Right renal cortex interstitium (tissue), 3 donors: ENCODE measurements at places on chromosomes 3 and 15. TPM values are rescaled to one million over a fixed set of nuclear protein-coding genes. Genes with fewer than 3 reads are reported as not detected.

The KLHL6 gene
- 1.2 TPM for polyA plus RNA-seq

DNA sequence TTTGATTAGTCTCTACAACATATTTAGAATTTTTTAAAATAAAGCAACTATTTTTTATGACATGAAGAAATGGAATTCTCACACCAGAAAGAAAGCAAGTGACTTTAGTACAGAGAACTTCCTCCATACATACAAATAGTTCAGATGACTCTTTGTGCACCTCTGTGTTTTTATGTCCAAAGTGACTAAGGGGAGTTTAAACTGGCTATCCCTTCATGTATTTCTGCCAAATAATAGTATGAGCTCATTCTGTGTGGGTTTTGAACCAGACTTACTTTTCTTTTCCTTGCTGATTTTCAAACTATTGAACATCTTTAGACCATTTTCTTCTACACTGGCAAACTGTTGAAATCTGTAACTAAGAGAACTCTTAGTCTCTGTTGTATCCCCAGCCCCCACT lies 196.3 kb downstream of the EPHA3 start:
- DNase-seq: no peak

GRCh38 chr15:70477750-70478250 lies 285.6 kb downstream of the UACA start:
- DNase-seq: no peak

GRCh38 chr3:87508921-87509320 lies 232.5 kb upstream of the POU1F1 start:
- DNase-seq: no peak

The RBP2 gene
- 0.18 TPM for polyA plus RNA-seq
